Activated CD4-positive, CD25-positive, alpha-beta regulatory T cell treated with anti-CD3 and anti-CD28 coated beads, Interleukin-2, amount 50 U/mL, for 24 hours (primary cell): ENCODE measurements at places on chromosomes 4 and X.
A peak's percentile ranks its signal among the peaks of the same experiment; 100 is the strongest.

DNA sequence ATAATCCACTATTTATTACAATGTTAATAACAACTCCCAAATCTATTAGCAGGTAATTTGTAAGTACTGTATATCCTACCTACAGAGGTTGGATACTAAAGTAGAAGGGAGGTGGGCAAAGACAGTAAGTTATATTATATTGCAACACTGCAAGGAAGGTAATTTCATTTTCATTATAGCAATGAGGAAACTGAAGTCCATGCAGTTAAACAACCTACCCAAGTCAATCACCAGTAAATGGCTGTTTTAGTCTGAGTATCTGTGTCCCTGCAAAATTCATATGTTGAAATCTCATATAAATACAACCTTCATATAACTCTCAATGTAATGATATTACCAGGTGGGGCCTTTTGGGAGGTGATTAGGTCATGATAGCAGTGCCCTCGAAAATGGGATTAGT lies 114.4 kb downstream of the SCLT1 start:
- no peak for ATAC-seq

DNA sequence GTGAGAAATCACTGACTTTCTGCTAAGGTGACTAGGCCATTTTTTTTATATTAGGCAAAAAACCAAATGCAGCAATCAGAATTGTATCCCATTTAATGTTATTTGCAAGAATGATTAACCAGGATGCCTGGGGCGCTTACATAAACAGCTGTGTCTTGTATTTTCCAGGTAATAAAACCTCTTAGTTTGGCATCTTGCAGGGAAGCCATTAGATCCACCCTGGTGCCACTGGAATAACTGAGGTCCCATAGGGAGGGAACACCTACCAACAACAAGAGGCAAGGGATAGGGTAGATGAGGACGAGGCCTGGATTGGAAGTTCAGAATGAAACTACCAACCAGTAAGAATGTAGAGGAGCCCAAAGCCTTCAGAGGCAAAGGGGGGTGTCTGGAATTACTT lies 288.3 kb downstream of the ARHGAP24 start:
- ATAC-seq = no peak

DNA sequence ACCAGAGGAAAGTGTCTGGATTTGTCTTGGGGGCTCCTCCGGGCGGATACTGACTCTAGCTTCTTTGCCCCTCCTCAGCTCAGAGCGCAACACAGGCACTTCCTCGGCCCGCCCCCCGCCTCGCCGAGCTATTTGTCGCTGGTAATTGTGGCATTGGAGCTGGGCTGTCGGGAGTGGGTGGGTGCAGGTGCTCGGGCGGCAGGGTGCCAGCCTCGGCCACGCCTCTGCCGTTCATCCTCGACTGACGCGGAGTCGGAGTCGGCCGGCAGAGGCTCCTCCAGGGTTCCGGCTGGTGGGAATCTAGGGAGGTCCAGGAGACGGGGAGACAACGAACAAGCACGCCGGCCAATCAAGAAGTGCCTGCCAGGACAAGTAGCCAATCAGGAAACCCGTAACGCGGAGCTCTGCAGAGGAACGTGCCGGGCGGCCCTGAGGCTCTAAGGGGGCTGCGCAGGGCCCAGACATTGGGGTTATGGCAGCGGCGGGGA lies 3.9 kb upstream of the SYN1 start:
- ATAC-seq = peak; percentile 55

DNA sequence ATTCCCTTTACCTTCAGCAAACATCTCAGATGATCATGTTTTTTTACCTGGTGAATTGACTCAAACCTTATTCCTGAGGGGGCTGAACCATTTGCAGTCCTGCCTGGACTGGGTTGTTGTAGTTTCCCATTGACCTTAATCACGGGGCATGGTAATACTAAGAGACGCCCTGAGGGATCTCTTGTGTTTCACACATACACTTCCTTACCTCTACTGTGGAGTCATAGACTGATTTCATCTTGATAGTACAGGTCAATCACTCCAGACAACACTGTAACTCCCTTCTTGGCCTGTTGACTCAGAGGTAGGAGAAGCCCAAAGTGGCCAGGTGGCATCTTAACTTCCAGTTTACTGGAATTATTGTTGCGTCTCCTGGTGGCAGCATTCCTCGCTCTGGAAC lies 1064.0 kb upstream of the PCDH10 start:
- ATAC-seq = no peak

- no peak for ATAC-seq
These were observed 15.0 kb downstream of the GAB3 start for GRCh38 chrX:154735695-154736393.

GRCh38 chr4:107562316-107562715 lies 157.7 kb downstream of the PAPSS1 start:
- no peak for ATAC-seq

DNA sequence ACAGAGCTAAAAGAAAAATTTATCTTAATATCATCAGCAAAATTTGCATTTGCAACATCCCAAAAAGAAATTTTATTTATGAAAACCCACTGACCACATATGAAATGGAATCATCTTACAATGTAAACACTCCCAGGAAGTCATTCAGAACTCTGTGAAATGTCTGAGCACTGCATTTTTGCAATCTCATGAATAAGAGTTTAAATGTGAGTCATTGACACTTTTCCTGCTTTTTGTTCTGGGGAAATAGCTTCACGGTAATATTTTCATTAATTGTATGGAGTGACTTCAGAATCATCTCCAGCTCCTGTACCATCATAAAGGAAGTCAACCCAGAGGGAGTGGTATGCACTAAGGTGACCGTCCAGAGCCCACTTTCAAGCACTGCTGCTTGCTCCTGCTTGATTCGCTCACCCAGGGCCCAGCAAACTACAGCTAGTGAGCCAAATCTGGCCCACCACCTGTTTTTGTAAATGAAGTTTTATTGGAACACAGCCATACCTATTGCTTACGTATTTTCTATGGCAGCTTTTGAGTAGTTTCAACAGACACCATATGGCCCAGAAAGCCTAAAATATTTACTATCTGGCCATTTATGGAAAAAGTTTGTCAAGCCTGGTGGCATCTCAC lies 17.2 kb downstream of the EDNRA start:
- no peak for ATAC-seq

DNA sequence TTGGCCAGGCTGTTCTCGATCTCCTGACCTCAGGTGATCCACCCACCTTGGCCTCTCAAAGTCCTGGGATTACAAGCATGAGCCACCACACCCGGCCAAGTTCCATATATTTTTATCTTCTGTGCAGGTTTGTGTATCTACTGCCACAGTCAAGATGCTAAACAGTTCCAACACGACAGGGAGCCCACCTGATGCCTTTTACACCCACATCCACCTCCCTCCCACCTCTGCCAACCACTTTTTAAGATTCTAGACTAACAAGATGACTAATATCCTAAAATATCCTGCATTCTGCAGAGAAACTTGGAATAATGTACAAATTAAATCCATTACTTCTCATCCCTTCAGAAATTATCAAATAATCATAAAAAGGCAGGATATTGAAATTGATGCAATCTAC lies 19.3 kb upstream of the RPL34 start:
- no peak for ATAC-seq

- no peak for ATAC-seq
These were observed 92.6 kb upstream of the MAPK10 start for GRCh38 chr4:86452422-86452891.

- no peak for ATAC-seq
These were observed 38.2 kb downstream of the FHL1 start for GRCh38 chrX:136185401-136186022.

DNA sequence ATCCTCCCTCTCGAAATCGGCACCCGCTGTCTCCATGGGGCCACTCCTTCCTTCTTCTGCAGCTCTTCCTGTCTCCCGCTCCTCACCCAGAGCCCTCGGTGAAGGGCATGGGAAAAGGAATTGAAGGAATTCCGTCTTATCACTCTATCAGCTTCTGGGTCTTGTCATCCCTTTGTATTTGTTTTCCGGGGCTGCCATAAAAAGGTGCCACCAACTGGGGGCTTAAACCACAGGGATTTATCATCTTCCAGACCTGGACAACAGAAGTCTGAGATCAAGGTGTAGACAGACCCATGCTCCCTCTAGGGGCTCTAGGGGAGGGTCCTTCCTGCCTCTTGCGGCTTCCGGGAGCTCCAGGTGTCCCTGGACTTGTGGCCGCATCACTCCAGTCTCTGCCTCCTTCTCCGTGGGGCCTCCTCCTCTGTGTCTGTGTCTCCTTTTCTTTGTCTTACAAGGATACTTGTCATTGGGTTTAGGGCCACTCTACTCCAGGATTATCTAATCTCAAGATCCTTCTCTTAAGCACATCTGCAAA lies 24.0 kb downstream of the CD99 start:
- no peak for ATAC-seq

DNA sequence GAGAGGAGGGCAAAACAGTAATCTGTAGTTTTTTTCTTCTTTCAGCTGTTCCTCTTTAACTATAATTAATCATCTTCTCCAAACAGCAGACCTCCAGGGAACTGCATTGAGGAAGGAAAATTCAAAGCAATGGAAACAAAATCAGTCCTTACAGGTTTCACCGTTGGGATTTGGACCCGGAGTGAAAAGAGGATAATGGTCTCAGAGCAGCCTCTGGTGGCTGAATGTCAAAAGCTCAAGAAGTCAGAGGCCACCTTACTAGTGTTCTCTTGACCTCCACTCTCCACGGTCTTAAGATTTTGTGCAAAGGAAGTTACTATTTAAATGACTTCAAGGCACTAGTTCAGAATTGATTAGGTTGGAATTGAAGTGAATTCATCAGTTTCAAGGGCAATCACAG lies 16.0 kb upstream of the MID1 start:
- no peak for ATAC-seq

GRCh38 chr4:76750716-76751115 lies 147.2 kb downstream of the SOWAHB start:
- no peak for ATAC-seq

GRCh38 chr4:115228851-115229250 lies 115.4 kb upstream of the NDST4 start:
- ATAC-seq = no peak

- ATAC-seq = no peak
These were observed 6.7 kb downstream of the CD99 start for GRCh38 chrX:2697741-2698299.

DNA sequence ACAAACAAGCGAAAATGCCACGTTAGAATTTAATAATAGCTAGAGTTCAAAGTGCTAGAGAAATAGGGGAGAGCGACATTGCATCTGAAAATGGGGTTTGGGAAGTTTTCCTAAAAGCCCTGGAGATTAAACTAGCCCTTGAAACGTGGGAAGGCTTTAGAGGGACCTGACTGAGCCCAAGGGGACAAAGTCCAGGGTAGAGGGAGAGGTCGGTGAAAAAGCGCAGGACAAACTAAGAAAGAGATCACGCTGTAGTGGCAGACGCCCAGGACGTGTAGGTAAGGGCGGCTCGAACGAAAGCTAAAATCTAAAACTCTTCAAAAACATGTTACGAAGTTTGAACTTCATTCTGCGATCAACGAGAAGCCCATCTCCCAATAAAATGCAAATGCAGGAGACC lies 1.1 kb upstream of the ATP11C start:
- no peak for ATAC-seq

- no peak for ATAC-seq
These were observed 212.4 kb downstream of the ARHGAP10 start for GRCh38 chr4:147944249-147944648.

DNA sequence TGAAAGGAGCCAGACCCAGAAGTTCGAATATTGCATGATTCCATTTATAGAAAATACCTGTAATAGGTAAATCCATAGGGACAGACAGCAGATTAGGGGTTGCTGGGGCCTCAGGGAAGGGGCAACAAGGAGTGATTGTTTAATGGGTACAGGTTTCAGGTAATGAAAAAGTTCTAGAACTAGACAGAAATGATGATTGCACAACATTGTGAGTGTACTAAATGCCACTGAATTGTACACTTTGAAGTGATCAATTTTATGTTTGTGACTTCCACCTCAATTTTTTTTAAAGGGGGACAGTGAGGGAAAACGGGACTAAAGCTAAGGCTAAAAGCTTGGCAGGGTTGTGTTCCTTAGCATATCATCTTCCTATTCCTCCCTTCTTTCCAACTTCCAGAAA lies 23.5 kb downstream of the ZBTB33 start:
- ATAC-seq = no peak

- peak; percentile 78 for ATAC-seq
These were observed 27.5 kb upstream of the HTRA3 start for GRCh38 chr4:8241895-8242696.

DNA sequence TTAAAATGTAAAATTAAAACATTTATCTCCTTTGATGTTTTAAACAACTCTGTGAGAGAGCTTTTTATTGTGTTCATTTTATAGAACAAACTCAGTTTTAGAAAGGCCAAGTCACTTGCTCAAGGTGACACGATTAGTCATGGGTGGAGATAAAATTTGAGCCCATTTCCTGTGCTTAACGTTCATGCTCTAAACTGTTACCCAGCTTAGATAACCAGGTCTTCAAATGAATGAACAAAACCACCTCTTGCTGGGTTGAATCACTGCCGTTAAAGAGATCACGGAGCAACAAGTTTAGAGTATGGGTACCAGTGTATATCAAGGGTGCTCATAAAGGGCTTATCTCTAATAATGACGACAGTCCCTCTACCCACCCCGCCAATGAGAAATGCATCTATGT lies 10.2 kb upstream of the CASK start:
- ATAC-seq = peak; percentile 71

GRCh38 chrX:70001269-70001668 lies 48.5 kb downstream of the AWAT2 start:
- no peak for ATAC-seq

- ATAC-seq = peak; percentile 41
These were observed 29.2 kb downstream of the HTT-AS start for GRCh38 chr4:3044870-3045819.

- ATAC-seq = no peak
These were observed 738.2 kb downstream of the ADGRL3 start for GRCh38 chr4:61938250-61938846.

GRCh38 chr4:113433536-113434246 lies 327.8 kb downstream of the CAMK2D start:
- no peak for ATAC-seq

GRCh38 chrX:116824785-116825184 lies 362.0 kb upstream of the CT83 start:
- ATAC-seq = no peak

DNA sequence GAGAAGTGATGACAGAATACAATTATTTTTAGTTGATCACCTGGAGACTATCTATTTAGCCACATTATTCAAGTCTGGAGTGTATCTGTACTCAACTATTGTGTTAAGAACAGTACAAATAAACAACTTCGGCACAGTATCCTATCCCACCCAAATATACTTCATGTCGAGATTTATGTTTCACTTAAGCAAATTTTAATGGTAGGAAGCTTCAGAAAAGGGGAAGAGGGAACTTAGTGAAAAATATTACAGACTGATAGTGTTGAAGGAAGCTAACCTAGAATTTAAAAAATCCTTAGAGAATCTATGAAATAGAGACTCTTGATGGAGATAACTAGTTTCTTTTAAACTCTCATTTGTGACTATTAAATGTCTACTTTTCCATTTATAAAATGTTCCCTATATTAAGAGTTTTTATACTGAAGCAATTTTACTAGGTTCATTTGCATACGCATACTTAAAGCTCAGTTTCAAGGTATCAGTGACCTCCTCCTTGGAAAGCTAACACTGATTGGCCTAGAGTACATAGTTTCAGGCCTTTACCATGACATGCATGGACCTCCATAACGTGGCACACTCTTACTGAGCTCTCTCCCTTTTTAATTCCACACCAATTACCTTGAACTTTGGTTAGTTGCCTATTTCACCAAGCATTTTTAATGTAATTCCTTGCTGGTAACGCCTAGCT lies 197.7 kb downstream of the CAMK2D start:
- no peak for ATAC-seq

- ATAC-seq = no peak
These were observed 15.3 kb downstream of the CCNG2 start for GRCh38 chr4:77172336-77172735.
